ENCODE measurements at places on chromosomes 5 and 9.

DNA sequence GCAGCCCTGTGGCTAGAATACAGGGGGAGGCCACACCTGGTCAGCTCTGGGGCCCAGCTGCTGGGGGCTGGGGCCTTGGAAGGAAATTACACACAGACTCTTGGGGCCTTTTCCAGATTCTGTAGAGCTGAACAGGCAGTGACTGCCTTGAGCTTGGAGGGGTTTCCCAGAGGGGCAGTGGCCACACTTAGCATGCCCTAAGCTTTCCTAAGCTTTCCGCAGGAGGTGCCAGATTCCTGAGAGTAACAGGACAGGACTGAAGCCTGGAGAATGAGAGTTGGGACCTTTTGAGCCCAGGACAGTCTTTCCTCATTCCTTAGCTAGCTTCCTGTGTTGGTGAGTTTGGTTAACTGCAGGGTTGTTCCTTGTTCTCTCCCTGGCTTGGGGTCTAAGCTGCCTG is 1.4 kb downstream of the TBC1D13 start:
- peak; percentile 62 for DNase-seq

DNA sequence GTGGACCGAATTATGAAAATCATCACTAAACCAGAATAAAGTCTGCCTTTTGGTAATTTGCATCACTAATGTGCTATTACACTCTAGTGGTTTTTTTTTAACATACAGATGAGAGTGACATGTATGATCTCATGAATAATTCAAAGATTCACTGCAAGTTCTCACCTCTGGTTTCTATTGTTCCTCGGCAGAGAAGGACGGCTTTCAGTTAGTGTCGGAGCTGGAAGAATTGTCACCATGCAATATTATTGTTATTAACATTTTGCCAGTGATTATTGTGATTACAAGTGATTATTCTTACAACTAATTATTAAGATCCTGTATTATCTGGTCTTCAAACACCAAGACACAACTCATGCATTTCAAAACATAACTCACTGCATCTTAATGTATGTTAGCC is 366.6 kb upstream of the RPS23 start:
- DNase-seq: no peak

DNA sequence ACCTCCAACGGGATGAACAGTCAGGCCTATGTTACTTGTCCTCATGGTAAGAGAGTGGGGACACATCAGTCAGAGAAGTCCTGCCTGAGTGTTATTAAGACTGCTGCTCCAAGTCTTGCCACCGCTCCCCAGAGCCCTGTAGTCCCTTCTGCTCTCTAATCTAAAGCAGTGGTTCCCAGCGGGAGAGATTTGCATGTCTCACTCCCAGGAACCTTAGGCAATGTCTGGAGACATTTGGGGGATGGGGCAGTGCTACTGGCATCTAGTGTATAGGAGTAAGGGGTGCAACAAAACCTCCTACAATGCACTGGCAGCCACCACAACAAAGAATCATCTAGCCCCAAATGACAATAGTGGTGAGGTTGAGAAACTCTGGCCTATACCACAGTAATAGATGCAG is 2.6 kb upstream of the SVEP1 start:
- DNase-seq: peak; percentile 97

DNA sequence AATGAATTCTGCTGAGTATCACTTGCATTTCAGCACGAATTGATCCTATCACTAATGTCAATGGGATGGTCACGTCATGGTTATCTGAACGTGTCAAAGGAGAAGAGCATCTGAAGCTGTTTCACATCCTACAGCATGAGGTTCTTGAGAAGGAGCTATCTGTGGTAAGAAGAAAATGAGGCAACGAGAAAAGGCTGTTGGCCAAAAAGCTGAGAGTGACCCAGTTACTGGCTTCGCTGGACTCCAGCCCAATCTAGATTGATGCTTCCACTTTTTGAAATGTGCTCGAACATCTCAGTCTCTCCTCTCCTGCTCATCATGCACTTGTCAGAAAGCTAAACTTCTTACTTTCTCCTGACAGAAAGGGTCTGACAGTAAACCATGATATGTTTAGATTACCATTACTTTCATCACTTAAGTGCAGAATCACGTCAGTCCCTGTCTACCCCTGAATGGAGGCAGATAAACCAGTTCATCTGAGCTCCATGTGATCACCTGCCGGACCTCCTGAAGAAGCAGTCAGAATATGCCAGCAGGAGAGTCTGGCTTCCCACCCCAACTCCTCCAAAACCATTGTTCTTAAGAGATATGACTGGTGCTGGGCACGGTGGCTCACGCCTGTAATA is 22.5 kb downstream of the MGAT1 start:
- no peak for DNase-seq

- DNase-seq: peak; percentile 11
These were observed 238.3 kb upstream of the EDIL3 start for GRCh38 chr5:84623019-84623418.

DNA sequence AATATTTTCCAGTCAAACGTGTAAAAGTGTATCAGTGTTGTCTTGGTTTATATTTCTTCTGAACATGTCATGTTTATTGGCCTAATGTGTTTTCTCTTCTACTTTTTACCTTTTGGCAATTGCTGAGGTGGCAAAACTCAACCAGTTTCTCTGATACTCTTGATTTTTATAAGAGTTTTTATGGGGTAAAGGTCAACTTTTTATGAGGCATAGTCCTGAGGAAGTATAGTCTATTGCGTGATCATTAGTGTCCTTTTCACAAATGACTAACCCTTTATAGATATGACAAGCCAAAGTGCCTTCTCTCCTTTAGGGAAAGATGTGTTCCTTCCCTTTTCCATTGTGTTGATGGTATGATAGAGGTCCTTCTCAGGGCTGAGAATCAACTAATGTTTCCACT is 32.9 kb downstream of the OCLN start:
- no peak for DNase-seq

- DNase-seq: peak; percentile 56
These were observed 48.7 kb upstream of the ZNF366 start for GRCh38 chr5:72555871-72556270.

GRCh38 chr5:174231956-174232487 is 186.5 kb downstream of the NSG2 start:
- no peak for DNase-seq

DNA sequence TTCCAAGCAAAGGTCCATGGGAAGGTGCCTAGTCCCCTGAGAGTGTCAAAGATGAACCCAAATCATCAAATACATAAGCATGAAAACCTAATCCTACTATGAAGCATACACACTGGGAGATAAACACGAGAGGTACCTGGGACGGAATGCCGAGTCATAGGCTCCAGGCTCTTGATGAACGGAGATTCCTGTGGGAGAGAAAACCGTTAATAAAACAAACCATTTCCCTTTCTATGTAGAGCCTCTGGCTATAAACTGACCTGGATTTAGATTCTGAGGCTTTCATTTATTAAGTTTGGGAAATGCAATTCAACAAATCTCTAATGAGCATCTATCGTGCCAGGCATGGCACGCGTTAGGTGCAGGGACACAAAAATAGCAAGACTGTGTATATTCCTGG is 206.4 kb upstream of the IL12B start:
- no peak for DNase-seq

GRCh38 chr5:154780128-154780527 is 25.0 kb downstream of the LARP1 start:
- no peak for DNase-seq

All from mesendoderm (in vitro differentiated cells).